BJ (cell line): ENCODE measurements at places on chromosomes 4 and X. TPM values are rescaled to one million over a fixed set of nuclear protein-coding genes. Genes with fewer than 3 reads are reported as not detected.

DNA sequence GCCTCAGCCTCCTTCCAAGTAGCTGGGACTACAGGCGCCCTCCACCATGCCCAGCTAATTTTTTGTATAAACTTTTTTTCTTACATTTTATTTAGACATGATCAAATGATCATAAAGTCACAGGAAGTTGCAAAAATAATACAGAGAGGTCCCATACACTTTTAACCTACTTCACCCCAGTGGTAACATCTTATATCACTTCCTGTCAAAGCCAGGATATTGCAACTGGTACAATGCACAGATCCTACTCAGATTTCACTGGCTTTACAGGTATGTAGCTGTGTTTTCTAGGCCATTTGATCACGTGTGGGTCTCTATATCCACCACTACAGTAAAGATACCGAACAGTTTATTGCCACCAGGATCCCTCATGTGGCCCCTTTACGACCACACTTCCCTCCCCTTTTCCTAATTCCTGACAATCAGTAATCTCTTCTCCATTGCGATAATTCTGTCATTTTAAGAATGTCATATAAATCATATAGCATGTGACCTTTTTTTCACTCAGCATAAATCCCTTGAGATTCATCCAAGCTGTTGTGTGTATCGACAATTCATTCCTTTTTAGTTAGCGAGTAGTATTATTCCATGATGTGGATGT, 18.0 kb downstream of the RPS6KA3 start:
- no peak for DNase-seq

GRCh38 chrX:1484638-1485019, 31.9 kb upstream of the ASMTL start:
- no peak for DNase-seq

GRCh38 chrX:1305411-1305810, 31.2 kb upstream of the IL3RA start:
- DNase-seq: no peak

TCEAL7 gene
- 5.5 and 10.2 TPM in 2 replicates for polyA plus RNA-seq

MGAT4D gene
- not detected in 2 replicates for polyA plus RNA-seq

CC2D2A gene
- polyA plus RNA-seq: 10.0 and 14.4 TPM in 2 replicates

DNA sequence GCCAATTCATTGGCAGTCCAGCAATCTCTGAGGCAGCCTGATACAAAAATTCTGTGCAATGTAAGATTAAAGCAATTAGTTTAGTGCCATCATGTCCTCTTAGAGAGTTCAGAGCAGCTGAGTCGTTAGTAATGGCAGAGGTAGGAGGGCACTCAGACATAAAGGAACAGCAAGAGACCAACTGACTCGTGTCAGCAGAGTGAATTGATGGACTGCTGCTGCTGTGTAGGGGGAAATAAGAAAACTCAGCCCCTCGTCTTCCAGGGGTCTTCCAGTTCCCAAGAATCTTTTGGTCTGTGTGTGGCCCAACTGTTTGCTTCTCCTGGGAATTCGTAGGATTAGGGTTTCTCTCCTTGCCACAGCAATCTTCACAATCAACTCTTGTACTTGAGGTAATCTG, 100.9 kb downstream of the TTC29 start:
- DNase-seq: no peak

DNA sequence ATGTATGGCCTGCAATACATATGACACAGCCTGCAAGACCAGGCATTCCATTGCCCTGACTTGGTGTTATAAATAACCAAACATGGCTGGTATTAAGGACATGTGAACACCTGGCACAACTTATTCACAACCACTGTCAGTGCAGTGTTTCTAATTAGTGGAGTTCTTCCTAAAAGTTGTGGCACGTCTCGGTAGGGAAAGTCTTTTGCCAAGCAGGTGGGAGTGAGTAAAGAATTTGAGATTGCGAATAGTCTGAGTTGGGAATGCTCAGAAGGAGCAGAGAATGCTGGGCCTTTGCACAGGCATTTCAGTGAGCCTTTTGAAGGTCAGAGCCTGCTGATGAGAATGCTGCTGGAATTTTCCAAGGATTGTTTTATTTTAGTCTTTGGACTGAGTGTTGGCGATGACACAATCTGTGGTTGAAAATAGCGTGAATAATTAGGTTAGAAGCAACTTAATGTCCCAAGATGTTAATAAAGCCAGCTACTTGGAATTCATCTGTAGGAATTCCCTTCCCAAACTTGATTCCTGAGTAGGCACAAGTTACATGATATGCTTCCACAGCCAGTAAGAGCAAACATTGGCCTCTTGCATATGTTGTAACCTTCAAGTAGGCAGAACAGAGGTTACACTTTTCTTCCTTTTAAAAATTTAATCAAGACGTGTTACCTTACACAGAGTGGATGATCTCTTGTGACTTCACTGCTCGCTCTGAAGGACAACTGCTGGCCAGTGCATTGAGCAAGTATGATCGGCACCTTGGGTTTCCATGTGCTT, 83.6 kb upstream of the PGRMC2 start:
- no peak for DNase-seq

DNA sequence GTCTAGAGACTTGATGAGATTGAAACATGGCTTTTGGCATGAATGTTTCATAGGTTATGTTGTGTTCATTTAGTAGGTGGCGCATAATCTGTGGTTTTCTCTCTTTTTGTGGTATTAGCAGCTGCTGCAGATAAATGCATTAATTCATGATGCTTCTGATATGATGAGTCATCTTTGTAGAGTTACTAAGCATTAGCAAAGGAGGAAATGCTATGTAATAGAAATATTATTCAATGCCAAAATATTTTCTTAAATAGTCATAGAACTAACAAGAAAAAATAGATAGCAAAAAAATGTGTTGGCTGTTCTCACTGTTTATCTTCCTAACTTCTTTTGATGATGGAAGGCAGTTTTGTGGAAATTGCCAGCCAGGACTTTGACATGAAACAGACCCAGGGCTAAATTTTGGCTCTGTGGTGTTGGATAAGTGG, 3.6 kb downstream of the ZXDB start:
- peak; percentile 37 for DNase-seq

GRCh38 chr4:136769717-136770116, 762.6 kb downstream of the PCDH18 start:
- no peak for DNase-seq

DNA sequence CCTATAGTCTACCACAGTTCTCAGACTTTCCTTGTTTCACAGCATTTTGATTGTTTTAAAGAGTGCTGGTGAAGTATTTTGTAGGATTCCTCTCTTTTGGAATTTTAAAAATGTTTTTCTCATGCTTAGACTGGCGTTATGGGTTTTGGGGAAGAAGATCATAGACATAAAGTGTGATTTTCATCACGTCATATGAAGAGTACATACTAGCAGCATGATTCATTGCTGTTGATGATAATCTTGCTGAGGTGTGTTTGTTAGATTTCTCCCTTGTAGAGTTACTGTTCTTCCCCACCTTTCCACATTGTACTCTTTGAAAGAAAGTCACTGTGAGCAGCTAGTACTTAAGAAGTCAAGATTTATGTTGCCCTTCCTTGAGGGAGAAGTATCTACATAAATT, 396.1 kb upstream of the GNPDA2 start:
- no peak for DNase-seq

DNA sequence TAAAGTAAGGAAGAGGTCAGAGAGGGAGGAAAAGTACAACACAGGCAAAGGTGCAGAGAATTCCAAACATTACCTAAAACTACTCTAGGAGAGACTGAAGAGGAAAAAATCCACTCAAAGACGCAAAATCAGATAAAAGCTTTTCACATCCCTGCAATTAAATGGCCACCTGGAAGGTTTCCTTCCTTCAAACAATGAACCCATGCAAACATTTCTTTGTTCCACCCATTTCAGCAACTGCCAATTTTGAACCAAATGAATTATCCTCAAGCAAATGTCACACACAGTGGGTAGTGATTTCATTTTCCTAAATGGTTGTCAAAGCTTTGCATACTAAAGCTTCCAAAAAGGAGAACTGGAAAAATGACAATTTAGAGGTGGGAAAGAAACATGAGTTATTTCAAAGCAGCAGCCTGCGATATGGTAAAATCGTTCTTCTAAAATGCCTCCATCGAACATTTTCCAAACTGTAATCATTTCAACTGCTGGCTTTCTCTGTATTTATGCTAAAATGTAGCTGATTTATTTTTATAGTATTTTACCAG, 45.0 kb downstream of the APBB2 start:
- no peak for DNase-seq

DNA sequence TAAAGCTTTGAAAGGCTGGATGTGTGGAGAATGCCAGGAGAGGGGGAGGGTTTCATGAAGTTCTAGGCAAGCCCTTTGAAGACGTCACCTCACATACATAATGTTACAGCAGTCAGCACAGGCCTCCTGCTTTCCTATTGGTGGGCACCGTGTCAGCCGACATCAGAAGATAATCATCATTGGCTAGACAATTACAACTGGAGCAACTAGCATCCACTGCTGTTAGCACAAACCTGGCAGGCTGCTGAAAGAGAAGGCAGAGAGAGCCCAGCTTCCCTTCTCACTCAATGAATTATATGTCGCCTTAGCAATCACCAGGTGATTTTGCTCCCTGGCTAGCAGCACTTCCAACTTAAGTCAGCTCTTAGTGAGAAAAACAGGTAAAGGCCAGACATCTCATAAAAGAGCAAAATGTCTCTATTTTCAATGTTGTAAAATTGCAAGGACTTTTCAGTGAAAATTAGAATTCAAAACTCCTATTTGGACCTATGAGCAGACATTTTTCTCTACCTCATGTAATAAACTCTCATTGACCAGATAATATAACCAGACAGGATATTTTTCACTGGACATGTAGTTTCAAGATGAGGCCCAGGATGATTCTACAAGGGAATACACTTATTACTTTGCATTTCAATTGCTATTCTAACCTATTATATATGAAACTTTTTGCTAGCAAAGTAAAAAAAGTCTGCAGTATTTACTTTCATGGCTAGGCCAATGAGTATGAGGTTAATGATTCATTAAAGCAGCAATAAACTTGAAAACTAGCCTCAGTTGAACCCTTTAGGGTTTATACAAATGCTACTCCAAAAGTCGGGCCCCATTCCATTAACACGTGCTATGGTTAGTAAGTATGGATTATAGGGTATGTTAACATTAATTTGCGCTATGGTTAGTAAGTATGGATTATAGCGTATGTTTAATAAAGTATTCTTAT, 4.3 kb downstream of the ELOVL6 start:
- DNase-seq: no peak

TGIF2LX gene
- polyA plus RNA-seq: not detected in 2 replicates

DCAF8L2 gene
- polyA plus RNA-seq: not detected in 2 replicates

DNA sequence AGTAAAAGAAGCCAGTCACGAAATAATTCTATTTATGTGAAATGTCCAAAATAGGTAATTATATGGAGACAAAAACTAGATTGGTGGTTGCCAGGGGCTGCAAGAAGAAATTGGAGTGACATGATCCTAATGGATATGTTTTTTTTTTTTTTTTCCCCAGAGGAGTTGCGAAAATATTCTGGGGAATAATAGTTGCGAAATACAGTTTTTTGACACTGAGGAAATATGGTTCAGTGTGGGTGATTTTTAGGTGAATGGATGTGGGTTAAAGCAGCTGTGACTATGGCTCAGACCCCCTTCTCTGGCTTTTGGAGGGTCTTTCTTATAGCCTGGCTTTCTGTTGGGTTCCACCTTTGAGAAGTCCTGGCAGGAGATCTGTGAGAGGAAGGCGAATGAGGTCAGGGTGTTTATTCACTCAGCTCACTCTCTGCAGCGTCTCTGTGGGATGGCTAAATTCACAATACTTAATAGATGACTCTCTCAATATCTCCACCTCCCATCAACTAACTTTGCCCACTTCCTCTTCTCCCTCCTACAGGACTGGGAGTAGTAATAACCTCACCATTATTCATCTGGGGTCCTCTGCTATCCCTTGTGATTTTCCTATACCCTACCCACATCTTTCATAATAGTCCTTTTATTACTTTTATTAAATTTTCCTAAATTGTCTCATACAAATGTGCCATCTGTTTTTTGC, 15.3 kb upstream of the RAB9B start:
- no peak for DNase-seq

DNA sequence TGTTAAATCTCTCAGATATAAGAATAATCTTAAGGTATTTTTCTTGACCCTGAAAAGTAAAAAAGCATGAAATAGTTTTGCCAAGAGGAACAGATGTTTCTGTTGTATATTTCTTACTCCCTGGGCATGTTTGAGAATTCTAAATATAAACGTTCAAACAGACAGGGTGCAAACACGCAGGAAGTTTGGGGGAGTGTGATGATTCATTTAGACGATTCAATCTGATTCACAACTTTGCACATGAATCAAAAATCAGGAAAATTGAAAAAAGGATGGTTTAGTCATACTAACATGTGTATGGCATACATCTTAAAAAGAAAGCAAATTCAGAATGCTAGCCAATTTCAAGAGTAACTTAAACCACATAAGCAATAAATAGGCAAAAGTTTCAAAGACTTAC, 340.3 kb upstream of the GRID2 start:
- DNase-seq: no peak

DNA sequence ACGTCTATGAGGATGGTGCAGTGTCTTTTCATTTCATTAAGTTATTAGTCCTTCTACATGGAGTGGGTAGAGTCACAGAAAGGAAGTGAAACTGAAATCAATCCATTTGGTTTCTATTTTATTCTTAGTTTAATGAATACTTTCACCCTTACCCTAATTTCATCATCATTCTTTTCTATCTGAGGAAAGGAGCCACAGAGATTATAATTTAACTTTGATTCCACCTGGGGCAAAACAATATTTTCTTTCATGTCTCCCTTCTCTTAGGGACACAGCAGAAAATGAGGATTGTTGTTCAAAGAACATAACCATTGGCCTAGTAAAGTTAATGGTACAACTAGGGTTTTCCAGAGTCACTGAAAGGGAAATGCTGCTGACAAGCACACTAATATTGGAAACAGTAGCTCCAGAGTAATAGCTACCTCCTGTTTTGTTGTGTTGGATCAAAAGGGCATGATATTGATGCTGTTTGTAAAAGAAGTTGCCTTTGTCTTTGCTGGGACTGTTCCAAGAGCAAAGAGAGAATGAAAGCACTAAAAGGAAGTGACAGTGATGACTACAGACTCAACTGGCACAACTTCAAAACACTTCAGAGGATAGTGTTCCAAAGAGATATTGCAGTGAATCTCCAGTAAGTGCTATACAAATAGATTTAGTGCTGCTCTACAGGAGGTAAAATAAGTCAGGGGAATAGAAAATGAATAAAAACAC, 247.1 kb upstream of the PITX2 start:
- no peak for DNase-seq

PABPC5 gene
- polyA plus RNA-seq: 0.66 and 0.99 TPM in 2 replicates

CXCL1 gene
- 0.53 and 1.0 TPM in 2 replicates for polyA plus RNA-seq

GRCh38 chr4:48635310-48635709, 144.8 kb downstream of the FRYL start:
- no peak for DNase-seq

DNA sequence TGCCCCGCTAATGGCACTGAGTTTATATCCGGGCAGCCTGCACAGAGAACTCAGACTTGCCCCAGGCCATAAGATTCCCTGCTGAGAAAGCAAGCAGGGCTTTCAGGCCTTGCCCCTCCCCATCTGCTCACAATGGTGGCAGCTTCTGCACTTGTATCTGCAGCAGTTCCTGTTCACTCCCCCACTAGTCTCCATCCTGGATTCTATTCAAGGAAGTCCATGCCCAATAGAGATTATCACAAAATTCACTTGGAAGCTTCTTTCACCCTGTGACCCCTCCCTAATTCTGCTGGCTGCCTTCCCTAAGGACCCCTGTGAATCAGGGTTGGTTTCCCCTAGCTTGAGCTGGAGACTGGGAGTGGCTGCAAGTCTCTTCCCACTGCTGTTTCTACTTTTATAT, 34.5 kb upstream of the UCP1 start:
- no peak for DNase-seq

TMEM47 gene
- 56.9 and 97.9 TPM in 2 replicates for polyA plus RNA-seq

AKAP4 gene
- not detected in 2 replicates for polyA plus RNA-seq

PDCL2 gene
- not detected in 2 replicates for polyA plus RNA-seq

GRCh38 chr4:40923316-40924095, 173.8 kb downstream of the NSUN7 start:
- DNase-seq: no peak

GLOD5 gene
- not detected in 2 replicates for polyA plus RNA-seq

- peak; percentile 62 for DNase-seq
These were observed 88.6 kb upstream of the TRIM2 start for GRCh38 chr4:153115322-153116290.
